WTC11 (cell line): ENCODE measurements at places on chromosomes 5 and 9.

GRCh38 chr5:11909471-11909870, 5.2 kb upstream of the CTNND2 start:
- peaks cover 16% of the 10 kb centered on the region for H3K4me1 ChIP-seq
- H3K36me3 ChIP-seq: no peaks in the 10 kb centered on the region
- H3K27ac ChIP-seq: no peak overlapping the region
- H3K4me3 ChIP-seq: no peak overlapping the region
- DNase-seq: no peak

- no peak for DNase-seq
- no peak overlapping the region for H3K4me3 ChIP-seq
- peaks cover 57% of the 10 kb centered on the region for H3K4me1 ChIP-seq
- H3K27ac ChIP-seq: no peak overlapping the region
Measured at GRCh38 chr9:94951324-94952135, 225.0 kb downstream of the AOPEP start.

DNA sequence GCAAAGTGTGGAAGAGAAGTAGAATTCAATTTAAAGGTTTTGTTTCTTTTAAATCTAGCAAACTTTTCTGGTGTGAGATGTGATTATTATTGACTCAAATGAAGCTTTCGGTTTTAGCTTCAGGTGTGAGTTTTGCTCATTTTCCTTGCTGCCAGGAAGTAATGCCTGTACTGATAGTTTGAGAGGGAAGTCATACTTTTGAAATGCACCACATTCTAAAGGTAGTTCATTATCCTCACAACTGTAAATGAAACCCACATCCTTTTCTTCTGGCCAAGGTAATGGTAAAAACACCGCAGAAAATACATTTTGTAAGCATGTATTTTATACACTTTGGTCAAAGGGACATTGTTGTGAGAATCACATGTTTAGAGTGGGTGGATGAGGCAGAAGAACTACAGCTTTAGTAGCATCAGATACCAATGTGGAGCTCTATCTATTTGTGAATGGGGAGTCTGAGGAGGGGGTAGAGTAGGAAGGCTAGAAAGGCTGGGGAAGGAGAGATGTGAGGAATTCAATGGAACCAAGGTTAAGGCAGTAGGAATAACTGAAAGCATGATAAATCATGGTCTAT, 167.0 kb upstream of the CDKN2B start:
- H3K27me3 ChIP-seq: peaks cover 9% of the 10 kb centered on the region
- DNase-seq: no peak
- H3K4me1 ChIP-seq: no peaks in the 10 kb centered on the region

DNA sequence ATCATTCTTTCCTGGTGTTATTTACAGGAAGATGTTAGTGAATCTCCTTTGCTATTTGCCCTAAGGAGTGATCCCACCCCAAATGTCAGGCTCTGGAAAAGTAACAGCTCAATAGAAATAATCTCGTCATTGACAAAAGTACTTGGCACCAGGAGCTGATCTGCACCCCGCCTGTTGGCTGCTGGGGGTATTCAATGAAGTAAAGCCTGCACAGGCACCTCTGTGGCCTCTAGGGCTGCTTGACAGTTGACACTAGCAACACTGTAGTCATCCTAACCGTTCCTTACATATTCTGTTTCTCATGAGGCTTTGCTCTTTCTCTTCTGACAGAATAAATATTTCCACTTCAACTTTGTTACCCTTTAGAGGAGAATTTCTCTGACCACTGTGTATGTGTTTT, 103.4 kb downstream of the DOCK2 start:
- no peak for DNase-seq
- no peaks in the 10 kb centered on the region for H3K36me3 ChIP-seq
- H3K27ac ChIP-seq: no peak overlapping the region
- H3K4me1 ChIP-seq: peaks cover 1% of the 10 kb centered on the region
- no peak overlapping the region for H3K4me3 ChIP-seq

- H3K27ac ChIP-seq: no peak overlapping the region
- no peak for DNase-seq
- no peaks in the 10 kb centered on the region; the same call in 1 of the 2 replicates for H3K27me3 ChIP-seq
- H3K4me3 ChIP-seq: no peak overlapping the region
Measured at GRCh38 chr5:33801292-33801691, 90.5 kb downstream of the ADAMTS12 start.

- H3K4me1 ChIP-seq: peaks cover 44% of the 10 kb centered on the region
- peaks cover 14% of the 10 kb centered on the region for H3K36me3 ChIP-seq
- no peaks in the 10 kb centered on the region for H3K27me3 ChIP-seq
- no peak overlapping the region for H3K27ac ChIP-seq
Measured at GRCh38 chr9:69086312-69086711, 50.8 kb downstream of the FXN start.

- no peak overlapping the region for H3K4me3 ChIP-seq
- no peak overlapping the region for H3K27ac ChIP-seq
- H3K27me3 ChIP-seq: no peaks in the 10 kb centered on the region
- peaks cover 8% of the 10 kb centered on the region for H3K36me3 ChIP-seq
- no peak for DNase-seq
Measured at GRCh38 chr5:29758986-29759421, 1434.5 kb upstream of the CDH6 start.

DNA sequence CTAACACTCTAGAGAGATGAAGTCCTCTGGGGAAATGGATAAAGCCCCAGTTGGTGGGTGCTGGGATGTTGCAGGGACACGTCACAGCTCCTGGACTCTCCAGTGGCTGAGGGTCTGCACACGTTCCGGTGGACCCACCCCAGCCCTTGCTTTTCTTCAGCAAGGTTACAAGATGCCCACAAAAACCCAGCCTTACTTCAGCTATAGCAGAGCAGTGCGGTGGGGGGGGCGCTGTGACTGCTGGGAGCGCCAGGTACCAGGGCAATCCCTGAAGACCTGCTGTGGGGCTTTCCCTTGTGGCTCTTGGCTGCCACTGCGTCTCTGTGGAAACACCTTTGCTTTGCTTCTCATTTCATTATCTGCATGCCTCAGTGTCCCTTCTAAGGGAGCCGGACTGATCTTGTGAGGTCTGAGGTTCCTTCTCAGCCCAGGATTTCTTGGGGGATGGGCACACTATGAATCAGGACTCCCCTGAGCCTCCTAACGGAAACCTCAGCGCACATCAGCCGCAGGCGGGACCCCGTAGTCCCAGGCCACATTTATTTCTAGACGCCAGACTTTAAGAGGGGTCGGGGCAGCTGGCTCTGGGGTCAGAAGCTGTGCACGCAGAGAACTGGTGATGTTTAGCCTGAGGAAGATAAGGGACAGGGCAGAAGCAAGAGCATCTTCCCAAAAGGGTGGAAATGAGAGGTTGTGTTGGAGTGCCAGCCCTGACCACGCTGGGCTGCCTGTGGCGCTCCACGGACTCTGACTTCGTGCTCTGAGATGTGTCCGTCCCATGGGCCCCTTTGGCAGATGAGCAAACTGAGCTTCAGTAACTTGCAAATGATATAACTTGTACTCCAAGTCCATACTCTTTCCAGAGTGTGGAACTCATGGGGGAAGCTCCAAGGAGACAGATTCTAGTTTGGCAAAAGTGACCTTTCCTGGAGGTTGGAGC, 106.8 kb downstream of the WNK2 start:
- peaks cover 9% of the 10 kb centered on the region; the same call in 1 of the 2 replicates for H3K4me1 ChIP-seq
- no peaks in the 10 kb centered on the region; the same call in 1 of the 2 replicates for H3K27me3 ChIP-seq

- no peak overlapping the region for H3K27ac ChIP-seq
- H3K36me3 ChIP-seq: no peaks in the 10 kb centered on the region
- DNase-seq: no peak
- H3K4me1 ChIP-seq: peaks cover 21% of the 10 kb centered on the region
Measured at GRCh38 chr5:138663009-138663408, 87.8 kb upstream of the HSPA9 start.

DNA sequence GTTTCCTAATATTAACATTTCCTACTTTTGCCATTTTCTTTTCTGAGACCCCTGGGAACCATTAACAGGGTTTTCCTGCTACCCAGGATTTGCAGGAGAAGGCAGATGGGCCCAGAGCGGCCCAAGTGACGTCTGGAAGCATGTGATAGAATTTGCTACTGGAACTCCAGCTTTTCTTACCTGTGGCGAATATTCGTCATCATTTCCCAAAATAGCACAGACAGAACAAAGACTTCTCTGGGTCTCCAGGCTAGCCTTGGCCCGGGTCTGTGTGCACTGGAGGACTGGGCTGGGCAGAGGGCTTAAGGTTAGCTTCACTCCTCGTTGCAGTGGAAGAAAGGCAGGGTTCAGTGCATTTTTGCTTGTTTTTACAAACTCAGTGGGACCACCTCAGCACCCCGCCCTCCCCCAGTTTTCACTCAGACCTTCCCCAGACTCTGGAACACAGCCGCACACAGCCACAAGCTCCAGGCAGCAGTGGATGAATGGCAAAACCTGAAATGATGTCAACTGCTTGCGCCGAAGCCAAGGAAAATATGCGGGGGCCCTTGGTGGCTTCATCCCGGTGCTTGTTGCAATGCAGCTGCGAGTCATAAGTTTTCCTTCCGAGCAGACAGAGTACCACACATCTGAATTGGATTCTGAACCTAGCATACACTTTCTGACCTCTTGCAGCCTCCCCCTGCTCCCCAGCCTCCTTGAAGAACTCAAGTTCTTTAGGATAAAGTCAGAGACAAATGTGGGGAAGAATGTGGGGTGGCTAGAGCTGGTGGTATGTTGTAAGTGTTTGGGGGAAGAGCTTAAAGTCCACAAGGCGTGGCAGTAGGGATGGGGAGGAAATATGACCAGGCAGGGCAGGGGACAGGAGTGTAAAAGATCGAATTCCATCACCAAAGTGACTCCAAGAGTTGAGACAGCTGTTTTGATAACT, 586.0 kb downstream of the CCDC171 start:
- H3K27ac ChIP-seq: no peak overlapping the region
- no peaks in the 10 kb centered on the region for H3K27me3 ChIP-seq
- no peak overlapping the region for H3K4me3 ChIP-seq
- no peak for DNase-seq

DNA sequence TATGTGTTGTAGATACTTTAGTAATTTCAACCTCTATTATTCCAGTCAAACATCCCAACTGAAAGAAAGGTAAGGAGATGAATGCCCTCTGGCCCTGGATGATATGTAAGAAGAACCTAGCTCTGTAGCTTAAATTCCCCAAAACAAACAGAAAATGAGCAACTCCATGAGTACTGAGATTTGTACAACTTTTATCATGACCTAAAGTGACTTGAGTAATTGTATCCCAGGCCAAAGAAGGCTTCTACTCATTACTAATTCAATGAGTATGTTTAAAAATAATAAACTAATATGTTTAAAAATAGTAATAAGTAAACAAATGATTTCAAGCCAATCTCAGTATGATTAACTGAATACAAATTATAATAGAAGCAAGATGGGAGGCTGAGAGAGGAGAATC, 414.0 kb upstream of the ACTBL2 start:
- H3K4me1 ChIP-seq: peaks cover 3% of the 10 kb centered on the region
- no peak for DNase-seq
- no peak overlapping the region for H3K4me3 ChIP-seq
- no peak overlapping the region for H3K27ac ChIP-seq
- no peaks in the 10 kb centered on the region for H3K36me3 ChIP-seq

GRCh38 chr5:23014825-23015224, 161.7 kb upstream of the CDH12 start:
- no peak overlapping the region for H3K4me3 ChIP-seq
- H3K27ac ChIP-seq: no peak overlapping the region
- H3K4me1 ChIP-seq: no peaks in the 10 kb centered on the region; the same call in 1 of the 2 replicates
- H3K27me3 ChIP-seq: no peaks in the 10 kb centered on the region

DNA sequence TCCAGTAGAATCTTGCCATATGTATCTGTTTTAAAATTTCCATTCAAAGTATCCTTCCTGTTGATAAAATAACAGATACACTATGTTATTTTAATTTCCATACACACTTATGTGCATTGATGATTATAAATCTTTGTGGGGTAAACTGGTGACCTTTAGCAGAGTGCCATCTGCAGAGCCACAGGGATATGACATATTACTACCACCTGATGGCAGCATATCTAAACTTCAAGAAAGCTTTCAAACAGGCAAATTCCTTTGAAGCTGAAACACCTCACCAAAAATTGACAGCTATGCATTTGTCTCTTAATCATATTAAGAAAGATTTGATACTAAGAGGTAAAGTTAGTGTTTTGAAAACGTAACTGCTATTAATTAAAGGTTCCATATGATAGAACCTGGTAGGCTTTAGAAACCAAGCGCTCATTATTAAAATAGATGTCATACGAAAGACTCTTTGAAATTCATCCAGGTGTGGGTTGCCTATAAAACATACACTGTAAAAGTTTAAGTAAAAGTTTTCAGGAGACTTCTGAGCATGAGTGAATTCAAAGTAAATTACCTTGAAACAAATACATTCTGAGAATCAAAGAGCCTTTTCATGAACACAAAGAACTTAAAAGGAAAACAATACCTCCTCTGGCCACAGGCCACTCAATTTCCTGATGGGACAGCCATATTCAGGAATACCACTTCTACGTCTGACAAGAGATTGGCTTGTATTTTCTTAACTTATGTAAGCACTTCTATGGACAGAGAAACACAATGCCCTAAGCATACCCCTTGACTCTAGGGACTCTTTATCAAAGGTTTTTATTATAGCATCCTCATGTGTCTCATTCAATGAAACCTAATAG, 93.3 kb downstream of the KIAA0825 start:
- H3K4me3 ChIP-seq: no peak overlapping the region
- H3K27ac ChIP-seq: no peak overlapping the region
